ENCODE measurements at places on chromosomes 5 and 9.

GRCh38 chr9:35177520-35177919, 15.7 kb downstream of the UNC13B start:
- DNase-seq = no peak

GRCh38 chr5:124285071-124285470, 461.4 kb downstream of the ZNF608 start:
- no peak for DNase-seq

GRCh38 chr9:112750016-112750763, at the start of gene SNX30:
TSS of gene SNX30 (plus strand) at chr9:112750760. CDS start at chr9:112751002, 242 bp downstream.
- peak; percentile 91 for DNase-seq

- DNase-seq = no peak
Observed at GRCh38 chr5:131381777-131382176, 117.9 kb downstream of the CDC42SE2 start.

DNA sequence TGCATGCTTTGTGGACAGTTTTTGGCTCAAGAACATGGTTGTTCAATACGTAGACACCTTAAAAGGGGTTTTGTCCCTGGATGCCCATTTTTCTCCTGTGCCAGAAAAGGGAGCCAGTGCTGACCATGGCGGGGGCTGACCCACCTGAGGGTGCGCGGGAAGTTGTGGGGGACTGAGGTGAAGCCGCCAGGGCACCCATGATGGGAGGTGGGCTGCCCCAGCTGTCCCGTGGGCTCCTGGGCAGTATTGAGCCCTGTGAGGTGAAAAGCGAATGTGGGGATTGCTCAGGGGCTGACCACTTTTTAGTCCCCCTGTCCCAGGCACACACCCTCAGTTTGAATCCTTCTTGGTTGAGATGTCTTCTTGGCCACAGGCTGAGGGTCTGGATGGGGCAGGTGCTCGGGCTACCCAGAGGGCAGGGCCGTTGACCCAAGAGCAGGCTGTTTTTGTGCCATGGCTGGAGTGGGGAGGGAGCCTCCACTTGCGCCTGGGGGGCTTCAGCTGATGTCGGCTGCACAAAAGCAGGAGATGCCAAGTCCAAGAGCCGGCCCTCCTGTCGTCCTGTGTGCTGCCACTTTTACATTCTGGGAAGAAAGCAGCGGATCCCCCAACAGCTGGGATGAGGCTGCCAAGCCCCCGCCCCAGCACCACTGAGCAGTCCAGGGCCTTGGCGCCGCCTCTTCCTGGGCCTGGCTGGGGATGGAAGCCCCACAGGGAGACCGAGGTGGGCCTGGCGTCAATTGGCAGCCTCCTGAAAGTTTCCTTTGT, 120.1 kb downstream of the WNK2 start:
- no peak for DNase-seq

GRCh38 chr9:5719100-5719926, 90.4 kb downstream of the RIC1 start:
- peak; percentile 8 for DNase-seq

- DNase-seq = peak; percentile 43
Observed at GRCh38 chr9:112193572-112194288, 18.6 kb upstream of the SUSD1 start.

GRCh38 chr5:97676608-97677007, 493.6 kb upstream of the RIOK2 start:
- DNase-seq = no peak
